PC-9 (cell line): ENCODE measurements at places on chromosomes 3 and 15.
A peak's percentile ranks its signal among the peaks of the same experiment; 100 is the strongest.

- H3K4me3 ChIP-seq = no peak overlapping the region
- no peak for DNase-seq
- 0 out of 2 replicates have a peak, but pooled peaks cover 3% of the 10 kb centered on the region for H3K36me3 ChIP-seq
- H3K4me1 ChIP-seq = no peaks in the 10 kb centered on the region
Measured at GRCh38 chr3:45406772-45407171, 18.4 kb downstream of the LARS2 start.

- no peaks in the 10 kb centered on the region for H3K36me3 ChIP-seq
- no peak for DNase-seq
- no peak overlapping the region for H3K27ac ChIP-seq
- no peak overlapping the region for H3K4me3 ChIP-seq
- no peaks in the 10 kb centered on the region for H3K27me3 ChIP-seq
Measured at GRCh38 chr15:68126396-68126795, 72.3 kb downstream of the PIAS1 start.

GRCh38 chr3:80734483-80734882 lies 966.7 kb upstream of the ROBO1 start:
- H3K4me3 ChIP-seq = peak overlapping the region; percentile 15; the same call in 1 of the 2 replicates
- H3K27ac ChIP-seq = peak overlapping the region; percentile 87
- peaks cover 36% of the 10 kb centered on the region for H3K4me1 ChIP-seq
- H3K36me3 ChIP-seq = no peaks in the 10 kb centered on the region
- no peaks in the 10 kb centered on the region for H3K27me3 ChIP-seq

- no peaks in the 10 kb centered on the region for H3K4me1 ChIP-seq
- no peak for DNase-seq
- H3K36me3 ChIP-seq = no peaks in the 10 kb centered on the region
- H3K4me3 ChIP-seq = no peak overlapping the region
- H3K27ac ChIP-seq = no peak overlapping the region
- H3K27me3 ChIP-seq = no peaks in the 10 kb centered on the region
Measured at GRCh38 chr15:51759557-51760070, 8.2 kb downstream of the TMOD2 start.

DNA sequence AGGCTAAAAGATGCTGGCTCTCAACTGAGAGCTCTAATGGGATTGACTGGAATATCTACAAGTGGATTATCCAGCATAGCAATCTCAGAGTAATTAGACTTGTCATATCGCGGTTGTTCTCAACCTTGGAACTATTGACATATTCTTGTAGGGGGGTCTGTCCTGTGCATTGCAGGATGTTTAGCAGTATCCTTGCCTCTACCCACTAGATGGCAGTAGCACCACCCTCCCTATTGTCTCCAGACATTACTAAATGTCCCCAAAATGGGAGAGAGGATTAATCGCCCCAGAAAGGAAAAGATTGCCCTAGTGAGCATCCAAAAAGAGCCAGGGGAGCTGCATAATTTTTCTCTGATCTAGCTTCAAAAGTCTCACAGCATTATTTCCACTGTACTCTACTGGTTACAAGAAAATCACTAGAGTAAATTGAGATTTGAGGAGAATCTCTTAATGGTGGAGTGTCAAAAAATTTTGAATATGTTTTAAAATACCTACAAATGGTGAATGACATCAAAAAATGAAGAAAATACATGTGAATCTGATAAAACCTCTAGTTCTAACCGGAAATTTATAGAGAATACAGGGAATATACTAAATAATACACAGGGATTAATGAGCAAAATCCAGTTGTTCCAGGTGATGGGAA lies 388.2 kb upstream of the AGTR1 start:
- no peak overlapping the region for H3K4me3 ChIP-seq
- no peaks in the 10 kb centered on the region for H3K4me1 ChIP-seq
- no peaks in the 10 kb centered on the region for H3K27me3 ChIP-seq
- no peak overlapping the region for H3K27ac ChIP-seq

GRCh38 chr3:34248352-34248751 lies 449.9 kb downstream of the PDCD6IP start:
- H3K36me3 ChIP-seq = no peaks in the 10 kb centered on the region
- DNase-seq = no peak

GRCh38 chr3:88101142-88101541 lies 42.1 kb downstream of the ZNF654 start:
- H3K27me3 ChIP-seq = no peaks in the 10 kb centered on the region
- H3K36me3 ChIP-seq = peaks cover 6% of the 10 kb centered on the region; the same call in 1 of the 2 replicates
- DNase-seq = no peak
- H3K27ac ChIP-seq = no peak overlapping the region

- H3K4me3 ChIP-seq = no peak overlapping the region
- no peaks in the 10 kb centered on the region for H3K36me3 ChIP-seq
- no peak for DNase-seq
Measured at GRCh38 chr3:36903119-36903882, 41.6 kb downstream of the TRANK1 start.

- no peaks in the 10 kb centered on the region for H3K4me1 ChIP-seq
- H3K27ac ChIP-seq = no peak overlapping the region
- no peaks in the 10 kb centered on the region for H3K27me3 ChIP-seq
- H3K36me3 ChIP-seq = no peaks in the 10 kb centered on the region
- DNase-seq = no peak
Measured at GRCh38 chr3:188214442-188214841, 60.5 kb downstream of the LPP start.

DNA sequence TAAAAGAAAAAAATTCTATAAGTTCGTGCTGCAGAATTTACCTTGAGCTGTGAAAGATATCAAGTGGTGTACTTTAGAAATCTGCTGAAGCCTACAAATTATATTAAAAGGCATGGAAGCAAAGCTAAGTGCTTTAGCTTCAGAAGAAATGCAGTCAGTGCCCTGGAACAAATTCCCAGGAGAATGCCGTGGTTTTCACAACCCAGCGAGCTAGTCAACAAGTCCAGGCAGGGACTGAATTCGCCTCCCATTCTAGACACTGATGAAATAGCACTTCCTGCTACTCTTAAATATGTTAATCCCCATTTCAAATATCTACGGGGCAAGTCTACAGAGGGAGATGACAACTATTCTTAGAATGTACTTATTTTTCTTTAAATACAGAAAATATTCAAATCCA lies 326.4 kb upstream of the IGF1R start:
- DNase-seq = no peak
- no peaks in the 10 kb centered on the region for H3K4me1 ChIP-seq
- H3K36me3 ChIP-seq = no peaks in the 10 kb centered on the region
- H3K27me3 ChIP-seq = peaks cover 49% of the 10 kb centered on the region
- no peak overlapping the region for H3K4me3 ChIP-seq

DNA sequence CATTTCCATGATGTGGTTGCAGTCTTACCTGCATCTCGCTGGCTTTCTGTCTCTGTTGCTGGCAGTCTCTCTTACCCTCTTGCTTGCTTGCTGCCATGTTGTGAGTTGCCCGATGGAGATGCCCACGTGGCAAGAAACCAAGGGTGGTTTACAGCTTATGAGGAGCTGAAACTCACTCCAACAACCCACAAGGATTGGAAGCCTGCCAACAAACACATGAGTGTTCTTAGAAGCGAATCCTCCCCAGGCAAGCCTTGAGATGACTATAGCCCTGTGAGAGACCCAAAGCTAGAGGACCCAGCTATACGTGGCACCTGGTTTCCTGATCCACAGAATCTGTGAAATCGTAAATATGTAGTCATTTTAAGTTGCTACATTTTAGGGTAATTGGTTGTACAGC lies 490.9 kb upstream of the ADAMTS9 start:
- no peak for DNase-seq
- H3K27ac ChIP-seq = no peak overlapping the region
- H3K4me3 ChIP-seq = no peak overlapping the region

GRCh38 chr3:100603469-100603868 lies 5.9 kb upstream of the ADGRG7 start:
- no peaks in the 10 kb centered on the region for H3K27me3 ChIP-seq
- H3K27ac ChIP-seq = no peak overlapping the region
- H3K4me1 ChIP-seq = peaks cover 14% of the 10 kb centered on the region
- no peak overlapping the region for H3K4me3 ChIP-seq
- H3K36me3 ChIP-seq = no peaks in the 10 kb centered on the region
- DNase-seq = peak; percentile 41

DNA sequence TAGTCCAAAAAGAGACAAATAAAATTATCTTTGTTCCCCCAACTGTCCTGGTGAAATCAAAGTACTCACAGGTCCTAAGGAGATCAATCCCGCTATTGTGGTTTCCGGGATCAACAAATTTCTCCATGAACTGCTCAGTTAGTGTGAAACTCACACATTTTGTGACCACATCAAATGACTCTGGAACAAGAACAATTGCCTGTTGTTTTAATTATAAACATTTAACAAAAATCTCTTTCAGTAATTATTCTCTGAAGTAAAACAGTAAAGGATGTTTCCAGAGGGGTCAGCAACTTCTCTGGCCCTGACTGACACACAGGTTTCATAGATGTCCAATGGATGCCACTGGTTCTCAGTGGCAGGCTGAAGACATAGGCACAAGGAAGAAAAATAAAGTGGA lies 3.9 kb downstream of the CLDND1 start:
- H3K36me3 ChIP-seq = peaks cover 64% of the 10 kb centered on the region
- no peak for DNase-seq
- H3K4me1 ChIP-seq = peaks cover 40% of the 10 kb centered on the region
- H3K27me3 ChIP-seq = no peaks in the 10 kb centered on the region
- H3K4me3 ChIP-seq = no peak overlapping the region

DNA sequence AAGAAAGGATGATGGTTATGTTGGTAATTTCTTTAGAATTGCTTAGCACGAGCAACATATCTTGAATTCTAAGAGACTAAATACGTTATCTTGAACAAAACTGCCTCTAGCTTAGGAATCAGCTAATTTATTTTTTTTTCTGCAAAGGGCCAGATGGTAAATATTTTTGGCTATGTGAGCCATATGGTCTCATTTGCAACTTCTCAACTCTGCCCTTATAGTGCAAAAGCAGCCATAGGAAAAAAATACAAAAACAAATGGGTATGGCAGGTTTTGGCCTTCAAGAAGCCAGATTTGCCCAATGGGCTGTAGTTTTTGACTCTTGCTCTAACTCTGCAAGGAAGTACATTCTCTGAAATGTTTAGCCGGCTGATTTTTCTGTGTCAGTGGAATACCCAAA lies 11.9 kb downstream of the OXSM start:
- DNase-seq = no peak
- H3K36me3 ChIP-seq = no peaks in the 10 kb centered on the region
- H3K27ac ChIP-seq = no peak overlapping the region

- no peaks in the 10 kb centered on the region for H3K36me3 ChIP-seq
- peaks cover 20% of the 10 kb centered on the region for H3K4me1 ChIP-seq
- DNase-seq = no peak
Measured at GRCh38 chr15:71802770-71803169, 7.6 kb upstream of the NR2E3 start.

DNA sequence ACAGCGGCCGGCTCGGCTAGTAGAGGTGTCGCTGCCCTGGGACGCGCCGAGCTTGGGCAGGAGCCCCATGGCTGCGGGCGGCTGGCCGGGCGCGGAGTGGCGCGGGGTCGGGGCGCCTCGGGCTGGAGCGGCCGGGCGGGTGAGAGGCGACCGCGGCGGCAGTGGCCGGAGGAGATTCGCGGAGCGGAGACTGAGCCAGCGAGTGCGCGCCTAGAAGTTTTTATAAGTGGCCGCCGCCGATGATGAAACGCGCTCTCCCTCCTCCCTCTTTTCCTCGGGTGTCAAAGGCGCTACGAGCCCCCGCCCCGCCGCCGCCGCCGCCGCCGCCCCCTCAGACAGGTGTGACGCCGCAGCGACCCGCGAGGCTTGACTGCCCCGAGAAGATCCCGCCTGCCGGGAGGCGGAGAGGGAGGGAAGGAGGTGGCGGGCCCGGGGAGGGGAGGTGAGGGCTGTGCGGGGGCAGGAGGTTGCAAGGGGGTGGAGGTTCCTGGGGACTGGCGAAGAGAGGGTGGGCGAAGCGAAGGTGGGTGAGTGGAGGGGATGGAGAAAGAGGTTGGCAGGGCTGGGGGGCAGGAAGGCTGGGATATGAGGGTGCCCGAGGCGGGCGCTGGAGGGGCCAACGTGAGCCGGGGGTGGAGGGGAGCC lies at the start of gene SLCO2A1:
Gene SLCO2A1, minus strand, starts transcription at position 192 of the 645 bp plus-strand sequence. Its CDS starts 123 bp downstream, at position 69.
- H3K36me3 ChIP-seq = no peaks in the 10 kb centered on the region
- H3K4me1 ChIP-seq = no peaks in the 10 kb centered on the region
- H3K27ac ChIP-seq = no peak within 1 kb of the TSS
- DNase-seq = no peak
- no peak within 1 kb of the TSS for H3K4me3 ChIP-seq

DNA sequence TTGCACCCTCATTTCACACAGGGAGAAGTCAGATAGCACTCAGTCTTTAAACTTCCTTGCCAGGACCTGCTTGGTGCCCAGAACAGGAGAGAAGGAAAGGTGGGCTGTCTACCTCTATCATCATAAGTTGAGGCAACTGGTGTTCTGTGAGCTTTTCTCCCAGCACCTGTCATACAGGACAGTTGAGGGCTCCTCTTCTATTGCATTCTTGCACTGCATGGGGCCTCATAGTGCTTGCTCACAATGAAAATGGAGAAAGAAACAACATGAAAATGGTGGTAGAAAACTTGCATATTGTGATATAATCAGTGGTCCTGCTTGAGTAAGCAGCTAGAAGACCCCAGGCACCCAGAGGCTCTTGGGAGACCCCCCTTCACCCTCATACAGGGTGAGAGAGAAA lies 311.7 kb upstream of the GOLIM4 start:
- H3K27ac ChIP-seq = no peak overlapping the region
- no peaks in the 10 kb centered on the region for H3K27me3 ChIP-seq
- no peaks in the 10 kb centered on the region for H3K36me3 ChIP-seq
- H3K4me1 ChIP-seq = no peaks in the 10 kb centered on the region
- H3K4me3 ChIP-seq = no peak overlapping the region

DNA sequence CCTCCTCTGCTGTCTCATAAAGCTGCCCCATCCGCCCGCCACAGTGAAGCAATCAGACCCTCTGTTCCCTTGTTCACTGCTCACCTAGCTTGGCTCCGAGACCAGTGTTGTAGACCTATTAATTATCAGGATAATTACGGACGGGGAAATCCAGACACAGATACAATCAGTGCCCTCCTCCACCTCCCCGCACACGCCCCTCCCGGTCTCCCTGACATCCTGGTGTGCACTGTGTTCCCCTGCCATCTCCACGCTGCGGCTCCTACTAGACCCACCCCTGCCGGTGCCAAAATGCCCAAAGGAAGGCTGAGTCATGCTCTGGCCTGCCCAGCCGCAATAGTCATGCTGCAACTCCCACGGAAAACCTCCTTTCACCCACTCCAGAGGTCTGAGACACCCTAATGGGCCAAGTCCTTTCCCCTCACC lies 277.3 kb upstream of the TLE3 start:
- H3K27me3 ChIP-seq = no peaks in the 10 kb centered on the region
- no peaks in the 10 kb centered on the region for H3K36me3 ChIP-seq
- peak overlapping the region; percentile 61 for H3K27ac ChIP-seq
- peaks cover 30% of the 10 kb centered on the region for H3K4me1 ChIP-seq

DNA sequence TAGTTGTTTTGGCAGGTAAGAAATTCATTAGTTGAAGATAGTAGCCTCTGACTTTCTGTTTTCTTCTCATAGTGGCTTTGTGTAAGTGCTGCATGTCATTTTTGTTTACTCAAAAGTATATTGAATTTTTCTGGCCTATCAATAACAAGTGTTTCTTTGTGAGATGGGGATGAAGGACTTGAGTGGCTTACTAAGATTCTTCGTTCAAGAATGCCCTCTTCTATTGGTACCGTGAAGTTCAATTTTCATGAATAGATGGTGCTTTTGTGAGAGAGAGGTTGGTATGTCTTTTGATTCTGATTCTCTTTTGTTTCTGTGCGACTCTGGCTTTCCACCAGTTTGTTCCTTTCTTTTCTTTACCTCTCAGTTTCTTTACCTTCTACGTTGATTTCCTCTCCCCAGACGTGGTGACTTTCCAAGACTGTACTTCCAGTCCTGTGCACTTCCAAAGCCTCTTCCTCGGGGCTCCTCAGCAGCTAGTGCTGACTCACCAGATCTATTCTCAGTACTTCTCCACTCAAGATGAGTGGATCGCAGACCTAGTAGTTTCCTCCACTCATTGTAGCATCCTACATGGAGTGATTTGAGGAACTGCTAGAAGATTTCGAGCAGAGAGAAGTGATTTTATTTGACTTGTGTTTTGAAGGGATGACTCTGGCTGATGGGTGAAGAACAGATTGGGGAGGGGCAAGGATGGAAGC lies 82.0 kb upstream of the EPHB3 start:
- H3K36me3 ChIP-seq = no peaks in the 10 kb centered on the region
- H3K27me3 ChIP-seq = peaks cover 78% of the 10 kb centered on the region
- DNase-seq = no peak
- H3K4me1 ChIP-seq = no peaks in the 10 kb centered on the region
- no peak overlapping the region for H3K4me3 ChIP-seq
